ENCODE measurements at places on chromosomes 6 and 20.

DNA sequence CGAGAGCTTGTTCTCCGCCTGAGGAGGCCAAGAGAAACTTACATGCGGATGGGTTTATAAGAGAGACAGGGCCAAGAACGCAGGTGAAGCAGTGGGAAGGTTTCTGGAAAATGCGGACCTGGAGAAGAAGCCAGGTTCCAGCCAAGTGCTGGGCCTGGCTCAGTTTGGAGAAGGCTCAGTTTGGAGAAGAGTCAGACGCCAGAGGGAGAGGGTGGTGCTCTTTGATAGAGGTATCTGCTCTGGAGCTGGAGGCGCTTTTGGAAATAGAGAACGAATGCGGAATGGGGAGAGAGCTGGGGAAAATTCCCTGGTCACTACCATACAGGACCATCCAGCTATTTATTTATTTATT is 753 bp downstream of the RSPH9 start:
- no peak for DNase-seq

DNA sequence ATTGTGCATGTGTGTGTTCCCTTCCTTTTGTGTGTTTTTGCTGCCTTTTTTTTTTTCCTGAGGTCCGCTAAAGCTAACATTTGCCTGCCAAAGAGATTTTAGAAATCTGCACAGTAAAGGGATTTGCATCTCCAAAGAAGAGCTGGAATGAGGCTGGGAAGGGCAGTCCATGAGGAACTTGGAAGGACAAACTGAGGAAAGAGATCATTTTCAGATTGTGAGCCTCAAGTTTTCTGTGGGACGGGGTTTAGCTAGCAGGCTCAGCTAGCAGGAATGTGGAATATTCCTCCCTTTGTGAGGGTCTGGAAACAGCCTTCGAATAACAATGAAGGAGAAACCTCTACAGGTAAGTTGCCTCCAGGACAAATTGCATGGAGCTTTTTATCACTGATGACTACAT is 3.8 kb downstream of the INSM1 start:
- no peak for DNase-seq

DNA sequence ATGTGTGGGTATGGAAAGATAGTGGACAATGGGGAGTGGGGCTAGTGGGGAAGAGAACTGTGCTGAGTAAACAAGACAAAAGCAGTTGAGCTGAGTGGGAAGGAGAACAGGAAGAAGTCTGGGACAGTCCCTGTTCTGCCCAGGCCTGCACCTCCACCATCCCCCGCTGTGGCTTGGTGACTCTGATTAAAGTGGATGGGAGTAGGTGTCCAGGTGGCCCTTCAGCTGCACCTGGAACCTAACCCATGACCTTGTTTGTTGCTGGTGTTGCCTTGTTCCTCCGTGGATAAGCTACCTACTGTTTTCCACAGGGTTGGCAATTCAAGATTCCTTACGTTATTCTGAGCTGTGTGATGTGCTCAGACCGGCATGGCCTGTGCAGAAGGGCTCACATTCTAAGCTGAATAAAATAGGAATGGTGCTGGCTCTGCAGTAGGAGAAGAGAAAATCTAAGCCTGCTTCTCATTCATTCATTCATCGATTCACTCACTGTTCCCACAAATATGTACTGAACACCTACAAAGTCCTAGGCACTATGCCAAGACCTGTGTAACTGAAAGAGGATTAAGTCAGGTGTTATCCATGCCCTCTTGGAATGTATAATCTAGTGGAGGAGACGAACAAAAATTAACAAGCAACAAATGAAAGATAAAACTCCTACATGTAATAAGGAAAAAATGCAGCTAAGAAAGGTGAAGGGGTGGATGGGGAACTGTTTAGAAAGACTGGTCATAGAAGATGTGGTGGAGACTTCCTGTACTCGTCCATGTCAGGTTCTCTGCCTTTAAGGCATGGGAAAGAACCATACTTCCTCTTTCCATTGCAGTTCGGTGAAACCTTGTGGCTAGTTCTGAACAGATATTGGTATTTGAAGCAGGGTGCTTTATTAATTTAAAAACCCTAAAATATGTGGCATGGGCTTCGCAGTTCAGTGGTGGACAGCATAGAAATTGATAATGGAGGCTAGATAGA is 10.1 kb upstream of the CALHM6 start:
- no peak for DNase-seq

GRCh38 chr20:18721551-18722115 is 92.0 kb upstream of the SCP2D1 start:
- no peak for DNase-seq

DNA sequence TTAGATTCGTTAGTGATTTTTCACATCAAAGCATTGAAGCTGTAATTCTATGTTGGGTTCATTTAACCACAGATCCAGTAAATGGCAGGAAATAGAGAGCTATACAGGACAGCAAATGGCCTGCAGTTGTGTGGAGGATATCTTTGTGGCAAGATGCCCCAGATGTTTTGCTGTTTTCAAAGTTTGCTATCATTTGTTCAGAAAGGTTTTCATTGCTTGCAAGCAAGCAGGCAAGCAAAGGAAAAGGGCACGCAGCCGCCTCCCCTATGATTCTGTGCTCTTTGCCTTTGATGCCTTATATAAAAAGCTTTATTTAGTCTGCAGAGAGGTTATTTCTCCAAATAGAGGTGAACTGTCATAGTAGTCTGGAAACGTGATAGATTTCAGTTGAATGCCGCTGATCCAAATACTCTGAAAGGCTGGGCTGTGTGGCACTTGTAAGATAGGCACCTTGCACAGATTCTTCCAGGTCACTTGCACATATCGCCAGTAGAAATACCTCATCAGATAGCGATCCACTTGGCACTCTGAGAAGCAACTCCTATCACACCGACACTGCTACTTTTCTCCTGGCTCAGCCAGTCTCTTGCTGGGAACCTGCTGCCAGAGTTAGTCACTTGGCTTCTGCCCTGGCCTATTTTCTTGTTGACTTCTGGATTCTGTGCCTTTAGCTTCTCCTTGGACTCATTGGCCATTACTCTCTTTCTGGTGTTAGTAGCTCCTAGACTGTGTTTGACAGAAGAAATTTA is 66.4 kb downstream of the UTRN start:
- DNase-seq = peak; percentile 55

All from activated CD8-positive, alpha-beta memory T cell treated with anti-CD3 and anti-CD28 coated beads for 24 hours (primary cell).